ENCODE measurements at places on chromosomes 7 and 10. TPM values are rescaled to one million over a fixed set of nuclear protein-coding genes. Genes with fewer than 3 reads are reported as not detected.

Gene ARHGAP22
- total RNA-seq = 2.2 TPM

Gene ZNF282
- total RNA-seq = 25.9 TPM

- no peaks in the 10 kb centered on the region for H3K27me3 ChIP-seq
- H3K4me3 ChIP-seq = no peak overlapping the region
- DNase-seq = no peak
- no peaks in the 10 kb centered on the region for H3K4me1 ChIP-seq
- H3K36me3 ChIP-seq = no peaks in the 10 kb centered on the region
These were observed 49.5 kb downstream of the VIPR2 start for GRCh38 chr7:159094919-159095915.

- H3K4me1 ChIP-seq = no peaks in the 10 kb centered on the region
- H3K27me3 ChIP-seq = no peaks in the 10 kb centered on the region
- H3K27ac ChIP-seq = no peak overlapping the region
These were observed 14.3 kb downstream of the PCBD1 start for GRCh38 chr10:70874061-70874460.

DNA sequence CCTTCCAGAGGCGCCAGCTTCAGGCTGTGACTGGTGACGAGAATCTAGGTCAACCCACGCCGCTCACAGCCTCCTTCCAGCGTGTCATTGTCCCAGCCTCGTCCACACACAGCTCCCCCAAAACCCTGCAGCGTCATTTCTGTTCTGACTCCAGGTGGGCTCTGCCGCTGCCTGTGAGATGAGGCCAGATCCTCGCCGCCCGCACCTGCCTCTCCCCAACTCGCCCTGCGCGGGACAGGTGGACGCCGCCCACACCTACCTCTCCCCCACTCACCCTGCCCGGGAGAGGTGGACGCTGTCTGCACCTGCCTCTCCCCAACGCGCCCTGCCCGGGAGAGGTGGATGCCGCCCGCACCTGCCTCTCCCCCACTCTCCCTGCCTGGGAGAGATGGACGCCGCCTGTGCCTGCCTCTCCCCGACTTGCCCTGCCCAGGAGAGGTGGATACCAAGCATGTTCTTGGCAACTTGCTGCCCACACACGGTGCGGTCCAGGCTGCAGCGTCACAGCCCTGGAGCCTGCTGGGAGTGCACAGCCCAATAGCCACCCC, 32.0 kb upstream of the CFAP46 start:
- no peaks in the 10 kb centered on the region for H3K4me1 ChIP-seq
- H3K4me3 ChIP-seq = no peak overlapping the region
- no peak for DNase-seq
- peaks cover 54% of the 10 kb centered on the region for H3K27me3 ChIP-seq
- no peaks in the 10 kb centered on the region for H3K36me3 ChIP-seq
